ENCODE measurements at places on chromosomes 1 and 21.

DNA sequence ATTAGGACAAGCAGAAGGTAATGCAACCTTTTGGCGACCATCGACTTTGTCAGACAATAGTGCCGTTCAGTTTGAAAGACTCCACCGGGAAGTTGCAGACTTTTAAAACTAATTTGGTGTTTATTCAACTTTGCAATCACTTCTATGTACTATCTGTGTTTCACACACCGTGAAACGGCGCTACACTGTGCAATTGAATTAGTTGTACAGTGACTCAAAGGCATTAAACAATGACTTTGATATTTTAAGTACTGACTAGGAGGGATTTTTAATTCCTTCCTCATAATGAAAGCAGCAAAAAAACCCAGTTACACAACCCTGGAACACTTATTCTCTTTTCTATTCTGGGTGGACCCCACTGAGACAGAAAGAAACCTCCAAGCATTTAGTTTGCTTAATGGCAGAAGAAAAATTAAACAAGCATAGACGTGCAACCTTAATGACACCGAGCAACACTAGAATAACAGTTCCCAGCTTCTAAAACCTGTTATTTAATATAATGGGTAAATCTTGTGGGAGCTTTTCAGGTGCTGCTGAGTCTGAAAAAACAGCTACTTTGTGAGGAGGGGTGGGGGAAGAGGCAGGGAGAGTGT, 176.8 kb downstream of the LMO4 start:
- DNase-seq = no peak

DNA sequence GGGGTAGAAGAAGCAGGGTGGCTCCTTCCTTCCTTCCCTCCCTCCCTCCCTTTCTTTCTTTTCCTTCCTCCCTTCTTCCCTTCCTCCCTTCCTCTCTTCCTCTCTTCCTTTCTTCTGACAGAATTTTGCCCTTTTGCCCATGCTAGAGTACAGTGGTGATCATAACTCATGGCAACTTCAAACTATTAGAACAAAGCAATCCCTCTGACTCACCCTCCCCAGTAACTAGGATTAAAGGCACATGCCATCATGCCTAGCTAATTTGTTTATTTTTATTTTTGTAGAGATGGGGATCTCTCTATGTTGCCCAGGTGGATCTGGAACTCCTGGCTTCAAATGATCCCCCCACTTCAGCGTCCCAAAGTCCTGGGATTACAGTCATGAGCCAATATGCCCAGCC, 10.0 kb upstream of the RPE65 start:
- no peak for DNase-seq

GRCh38 chr1:26190373-26190987, at the start of gene CATSPER4:
Gene CATSPER4 (plus strand): TSS chr1:26190602. CDS start chr1:26190628, 26 bp downstream.
- DNase-seq = no peak

DNA sequence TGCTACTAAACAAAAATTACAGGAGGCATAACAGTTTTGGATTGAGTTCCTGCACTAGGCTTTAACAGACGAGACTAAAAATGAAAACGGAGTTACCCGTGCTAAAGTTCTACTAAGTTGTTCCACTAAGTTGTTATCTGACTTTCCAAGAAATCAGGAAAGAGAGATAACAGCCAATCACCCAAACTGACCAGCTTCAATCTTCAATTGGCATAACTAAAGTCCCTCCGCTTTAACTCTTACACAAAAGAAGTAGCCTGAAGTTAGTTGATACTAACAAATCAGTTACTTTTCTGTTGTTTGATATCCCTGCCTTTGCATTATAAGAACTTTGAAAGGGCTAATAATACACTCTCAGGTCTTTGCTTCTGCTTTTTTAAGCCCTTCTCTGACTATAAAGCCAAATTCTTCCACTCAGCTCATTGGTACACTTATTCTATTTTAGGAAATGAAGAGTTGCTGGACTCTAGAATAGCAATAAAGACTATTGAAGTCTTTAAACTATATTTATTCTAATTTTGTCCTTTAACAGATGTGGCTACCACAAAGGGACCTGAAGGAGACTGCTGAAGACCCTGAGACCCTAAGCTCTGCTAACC, 61.3 kb downstream of the TESK2 start:
- DNase-seq = no peak

GRCh38 chr1:60942291-60942690, 140.1 kb upstream of the NFIA start:
- DNase-seq = no peak

- no peak for DNase-seq
Observed at GRCh38 chr1:173627269-173627668, 7.9 kb upstream of the TEX50 start.

- no peak for DNase-seq
Observed at GRCh38 chr1:67850151-67850551, 16.9 kb upstream of the GNG12 start.

- no peak for DNase-seq
Observed at GRCh38 chr1:66624412-66625060, 90.6 kb downstream of the SGIP1 start.

DNA sequence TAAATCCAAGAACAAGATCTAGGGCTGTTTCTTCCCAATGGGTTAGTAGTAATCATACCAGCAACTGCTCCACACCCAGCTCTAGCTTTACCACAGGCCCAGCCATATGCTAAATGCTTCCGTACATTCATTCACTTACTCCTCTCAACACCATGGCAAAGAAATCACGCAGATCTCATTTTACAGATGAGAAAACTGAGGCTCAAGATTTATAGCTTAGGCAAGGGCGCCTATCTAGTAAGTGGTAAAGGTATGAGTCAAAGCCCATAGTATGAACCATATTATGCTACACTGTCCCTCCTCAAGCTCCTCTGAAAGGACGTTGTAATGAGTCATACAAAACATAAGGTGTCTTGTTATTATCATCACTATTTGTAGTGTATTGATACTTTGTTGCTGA, 82.2 kb downstream of the NIBAN1 start:
- no peak for DNase-seq

DNA sequence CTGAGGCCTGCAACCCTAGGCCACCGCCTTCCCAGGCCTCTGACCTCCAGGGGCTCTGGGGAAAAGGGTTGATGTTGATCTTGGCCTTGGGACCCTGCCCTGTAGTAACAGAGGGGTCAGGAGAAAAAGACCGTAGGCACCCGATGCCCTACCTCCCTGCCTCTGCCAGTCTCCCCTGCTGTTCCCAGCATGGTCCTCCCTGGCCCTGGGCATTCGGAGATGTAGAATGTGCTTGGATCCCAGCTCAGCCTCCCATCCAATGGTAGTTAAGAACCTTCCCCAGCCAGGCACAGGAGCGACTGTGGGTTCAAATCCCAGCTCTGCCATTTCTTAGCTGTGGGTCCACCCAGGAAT, 72.0 kb upstream of the TARDBP start:
- DNase-seq = no peak

GRCh38 chr1:97875996-97876395, 44.8 kb downstream of the DPYD start:
- DNase-seq = no peak

- DNase-seq = no peak
Observed at GRCh38 chr1:31421371-31422040, 8.5 kb downstream of the SERINC2 start.

DNA sequence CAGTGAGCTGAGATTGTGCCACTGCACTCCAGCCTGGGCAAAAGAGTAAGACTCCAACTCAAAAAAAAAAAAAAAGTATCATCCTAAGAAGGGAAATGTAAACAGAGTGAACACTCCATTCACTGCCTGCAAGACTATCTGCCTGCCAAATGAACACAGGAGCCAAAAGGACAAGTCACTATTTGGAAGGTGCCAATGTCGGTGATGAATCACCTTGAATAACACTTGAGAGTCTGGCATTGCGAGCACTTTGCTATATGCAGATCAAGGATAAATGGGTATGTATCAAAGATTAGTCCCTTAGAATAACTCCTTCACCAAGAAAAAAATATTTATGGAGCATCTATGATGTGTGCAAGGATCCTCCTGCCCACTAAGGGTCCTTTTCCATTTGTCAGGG, 6.6 kb downstream of the UBR4 start:
- DNase-seq = no peak

GRCh38 chr21:45421846-45422775, 17.1 kb downstream of the COL18A1 start:
- DNase-seq = no peak

GRCh38 chr1:30840904-30841598, 67.5 kb downstream of the SDC3 start:
- no peak for DNase-seq

GRCh38 chr1:15039901-15040300, 113.6 kb upstream of the TMEM51 start:
- no peak for DNase-seq

GRCh38 chr1:67532452-67533216, 102.4 kb upstream of the SERBP1 start:
- no peak for DNase-seq

- DNase-seq = no peak
Observed at GRCh38 chr1:27522432-27523336, 32.7 kb upstream of the WASF2 start.

All from substantia nigra (tissue), 51 donors.